ENCODE measurements at places on chromosomes 4 and X.

DNA sequence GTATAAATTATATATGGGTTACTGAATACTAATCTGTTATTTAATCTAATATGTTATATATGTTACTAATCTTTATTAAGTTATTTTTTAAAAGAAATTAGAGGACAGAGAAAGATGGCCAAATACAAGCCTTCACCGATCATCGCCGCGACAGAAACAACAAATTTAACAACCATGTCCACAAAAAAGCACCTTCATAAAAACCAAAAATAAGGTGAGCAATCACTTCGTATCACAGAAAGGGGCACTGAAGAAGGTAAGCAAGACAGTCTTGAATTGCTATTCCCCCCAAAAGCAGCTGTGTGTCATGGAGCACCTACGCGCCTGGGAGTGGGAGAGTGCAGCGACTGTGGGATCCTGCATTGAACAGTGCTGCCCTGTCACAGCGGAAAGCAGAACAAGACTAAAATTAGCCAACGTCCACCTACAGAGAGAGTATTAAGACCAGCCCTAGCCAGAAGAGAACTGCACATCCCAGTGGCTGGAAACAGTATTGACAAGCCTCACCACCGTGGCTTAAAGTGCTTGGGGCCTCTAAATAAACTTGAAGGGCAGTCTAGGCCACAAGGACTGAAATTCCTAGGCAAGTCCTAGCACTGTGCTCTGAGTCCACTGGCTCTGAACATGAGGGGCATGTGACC, 38.5 kb downstream of the LRBA start:
- DNase-seq = no peak

GRCh38 chr4:99968330-99968729, 18.3 kb upstream of the H2AZ1 start:
- DNase-seq = no peak

DNA sequence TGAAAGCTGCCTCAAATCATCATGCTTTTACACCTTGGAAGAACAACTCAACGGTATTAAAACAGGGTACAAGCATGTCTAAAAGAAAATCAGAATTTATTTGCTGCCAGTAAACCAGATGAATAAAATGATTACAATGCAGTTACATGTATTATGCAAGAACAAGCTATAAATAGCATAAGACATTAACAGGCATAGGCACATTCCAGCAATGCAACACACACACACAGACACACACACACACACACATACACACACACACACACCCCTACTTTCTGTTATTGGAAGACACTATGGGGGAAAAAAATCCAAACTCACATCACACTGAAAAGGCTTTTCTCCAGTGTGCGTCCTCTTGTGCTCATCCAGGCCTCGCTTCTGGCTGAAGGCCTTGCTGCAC, 212.5 kb downstream of the PRDM5 start:
- no peak for DNase-seq

GRCh38 chrX:66162331-66162822, 1.7 kb upstream of the HEPH start:
- peak; percentile 93 for DNase-seq

GRCh38 chr4:151569650-151570049, 160.7 kb downstream of the FHIP1A start:
- no peak for DNase-seq

DNA sequence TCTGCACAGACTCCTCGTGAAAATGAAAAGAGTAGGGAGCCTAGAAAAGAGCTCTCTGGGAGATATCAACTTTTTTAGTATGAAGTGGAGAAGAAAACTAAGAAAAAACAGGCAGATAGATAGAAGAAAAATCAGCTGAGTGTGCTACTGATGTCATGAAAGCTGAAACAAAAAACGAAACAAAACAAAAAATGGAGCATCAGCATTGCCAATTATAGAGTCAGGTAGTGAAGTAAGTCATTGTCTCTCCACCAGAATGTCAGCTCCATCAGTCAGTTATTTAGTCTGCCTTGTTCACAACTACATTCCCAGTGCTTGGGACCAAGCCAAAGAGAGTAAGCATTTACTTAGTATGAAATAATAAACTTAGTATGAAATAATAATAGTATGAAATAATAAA, 595.1 kb downstream of the STPG2 start:
- no peak for DNase-seq

GRCh38 chrX:88991583-88992132, 244.6 kb downstream of the CPXCR1 start:
- no peak for DNase-seq

GRCh38 chr4:74583089-74583700, 138.3 kb downstream of the AREG start:
- no peak for DNase-seq

All from large intestine (tissue), 12 donors.